ENCODE measurements at places on chromosomes 2 and 18. TPM values are rescaled to one million over a fixed set of nuclear protein-coding genes. Genes with fewer than 3 reads are reported as not detected.

- DNase-seq = peak; percentile 70
Measured at GRCh38 chr2:101080211-101081068, 70.7 kb downstream of the TBC1D8 start.

- DNase-seq = no peak
Measured at GRCh38 chr2:112705575-112705974, 15.2 kb upstream of the NT5DC4 start.

DNA sequence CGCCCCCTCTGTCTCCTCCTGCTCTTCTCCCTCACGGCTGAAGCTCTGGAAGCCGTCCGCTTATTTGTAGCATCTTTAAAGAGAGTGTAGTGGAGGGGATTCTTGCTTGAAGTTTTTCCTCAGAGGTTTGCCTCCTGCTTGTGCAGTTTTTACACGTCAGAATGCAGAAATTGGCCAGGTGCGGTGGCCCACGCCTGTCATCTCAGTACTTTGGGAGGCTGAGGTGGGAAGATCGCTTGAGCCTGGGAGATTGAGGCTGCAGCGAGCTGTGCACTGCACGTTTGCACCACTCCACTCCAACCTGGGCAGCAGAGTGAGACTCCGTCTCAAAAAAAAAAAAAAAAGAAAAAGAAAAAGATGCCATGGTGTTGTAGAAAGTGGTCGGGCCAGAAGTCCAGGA, 69.0 kb downstream of the ITGB1BP1 start:
- DNase-seq = no peak

Gene PLGLB2
- 0.87 TPM for total RNA-seq

Gene SPATA3
- total RNA-seq = not detected

DNA sequence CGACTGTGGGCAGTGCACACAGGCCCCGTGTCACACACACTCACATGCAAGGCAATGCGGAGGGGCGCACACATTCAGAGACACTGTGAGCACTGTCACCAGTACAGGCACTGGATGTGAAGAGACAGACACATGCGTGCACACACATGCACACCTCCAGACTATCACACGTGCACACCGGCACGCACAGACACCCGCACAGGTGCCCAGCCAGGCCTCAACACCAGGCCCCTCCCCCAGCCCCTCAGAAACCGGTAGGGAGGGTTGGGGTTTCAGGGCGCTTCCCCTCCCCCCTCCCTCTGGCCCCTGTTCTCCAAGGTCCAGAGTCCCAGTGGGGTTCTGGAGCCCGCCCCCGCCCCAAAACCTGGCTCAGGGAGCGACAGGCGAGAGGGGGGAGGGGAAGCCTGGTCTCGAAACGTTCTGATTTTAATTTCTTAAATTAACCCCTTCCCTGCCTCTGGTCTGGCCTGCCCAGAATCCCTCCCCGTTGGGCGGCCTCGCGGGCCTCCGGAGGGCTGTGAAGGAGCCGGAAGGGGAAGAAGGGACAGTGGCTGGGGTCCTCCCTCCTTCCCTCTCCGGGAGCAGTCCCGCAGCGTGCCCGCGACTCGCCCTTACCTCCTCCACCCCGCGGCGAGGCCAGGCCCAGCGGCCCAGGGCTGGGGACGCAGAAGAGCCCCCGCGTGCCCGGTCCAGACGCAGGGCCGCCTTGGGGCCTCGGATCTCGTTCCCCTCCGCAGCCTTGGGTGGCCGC, 558 bp downstream of the FBXO41 start:
- DNase-seq = no peak

DNA sequence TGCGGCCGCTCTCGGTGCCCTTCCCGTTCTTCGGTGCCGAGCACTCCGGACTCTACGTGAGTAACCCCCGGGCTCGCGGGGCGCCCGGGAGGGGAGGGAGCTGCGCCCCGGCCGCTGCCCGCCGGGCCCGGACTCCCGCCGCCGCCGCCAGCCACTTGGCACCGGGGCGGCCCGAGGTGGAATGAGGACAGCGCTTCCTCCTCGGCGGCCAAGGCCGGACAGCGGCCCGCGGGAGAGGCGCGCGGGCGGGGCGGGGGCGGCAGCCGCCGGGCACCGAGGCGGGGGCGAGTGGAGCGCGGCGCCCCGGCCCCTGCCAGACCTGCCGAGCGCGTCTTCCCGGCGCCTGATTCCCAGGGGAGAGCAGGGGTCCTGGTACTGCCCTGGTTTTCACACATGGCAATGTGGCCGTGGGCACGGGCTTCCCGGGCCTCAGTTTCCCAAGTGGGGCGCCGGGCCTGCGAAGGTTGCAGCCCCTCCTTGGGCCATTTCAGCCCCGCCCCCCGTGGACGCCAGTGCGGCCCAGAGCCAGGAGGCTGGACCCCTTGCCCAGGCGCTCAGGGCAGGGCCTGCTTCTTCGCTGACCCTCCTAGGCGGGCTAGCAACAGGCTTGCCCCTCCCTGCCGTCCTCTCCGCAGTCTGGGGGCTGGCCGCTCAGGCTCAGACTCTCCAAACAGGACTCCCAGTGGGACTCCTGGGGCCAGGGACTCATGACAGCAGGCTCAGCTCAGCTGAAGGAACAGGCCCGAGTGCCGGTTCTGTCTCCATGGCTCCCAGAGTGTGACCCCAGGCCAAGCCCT, 775 bp downstream of the SNED1 start:
- no peak for DNase-seq

Gene CHST10
- 13.4 TPM for total RNA-seq

Gene ALPI
- total RNA-seq = not detected

GRCh38 chr18:5029592-5029991, 167.5 kb downstream of the AKAIN1 start:
- DNase-seq = no peak

- DNase-seq = no peak
Measured at GRCh38 chr2:70987386-70987785, 7.3 kb downstream of the TEX261 start.

DNA sequence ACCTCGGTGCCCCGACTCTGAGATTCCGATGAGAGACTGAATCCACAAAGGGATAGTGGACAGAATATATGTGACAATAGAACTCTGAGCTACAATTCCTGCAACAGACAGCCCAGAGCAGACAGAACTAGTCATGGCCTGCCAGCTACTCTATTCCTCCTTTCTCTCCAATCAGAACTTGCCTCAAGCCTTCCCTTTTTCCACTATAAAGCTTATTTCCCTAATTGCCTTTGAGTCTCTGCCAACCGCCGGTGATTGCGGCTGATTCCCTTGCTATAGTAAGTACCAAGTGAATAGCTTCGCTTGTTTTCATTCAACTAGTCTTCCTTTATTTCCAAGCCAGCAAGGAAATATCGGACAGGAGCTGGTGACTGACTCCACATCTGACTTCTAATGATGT, 96.8 kb downstream of the DSC3 start:
- no peak for DNase-seq

DNA sequence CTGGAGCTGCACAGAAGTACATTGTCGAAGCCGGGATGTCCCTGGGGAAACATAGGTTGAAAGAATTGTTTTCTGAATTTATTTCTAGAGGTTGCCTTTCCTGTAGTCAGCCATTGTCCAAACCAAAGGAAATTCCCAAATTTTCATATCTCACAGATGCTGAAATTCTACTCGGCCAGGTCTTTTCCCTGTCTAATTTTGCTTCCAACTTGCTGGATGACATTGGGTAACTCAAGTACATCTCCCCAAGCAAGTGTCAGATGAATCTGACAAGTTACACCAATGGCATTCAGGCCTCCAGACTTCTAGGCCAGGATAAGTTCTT, 47.5 kb upstream of the ROCK2 start:
- DNase-seq = no peak

DNA sequence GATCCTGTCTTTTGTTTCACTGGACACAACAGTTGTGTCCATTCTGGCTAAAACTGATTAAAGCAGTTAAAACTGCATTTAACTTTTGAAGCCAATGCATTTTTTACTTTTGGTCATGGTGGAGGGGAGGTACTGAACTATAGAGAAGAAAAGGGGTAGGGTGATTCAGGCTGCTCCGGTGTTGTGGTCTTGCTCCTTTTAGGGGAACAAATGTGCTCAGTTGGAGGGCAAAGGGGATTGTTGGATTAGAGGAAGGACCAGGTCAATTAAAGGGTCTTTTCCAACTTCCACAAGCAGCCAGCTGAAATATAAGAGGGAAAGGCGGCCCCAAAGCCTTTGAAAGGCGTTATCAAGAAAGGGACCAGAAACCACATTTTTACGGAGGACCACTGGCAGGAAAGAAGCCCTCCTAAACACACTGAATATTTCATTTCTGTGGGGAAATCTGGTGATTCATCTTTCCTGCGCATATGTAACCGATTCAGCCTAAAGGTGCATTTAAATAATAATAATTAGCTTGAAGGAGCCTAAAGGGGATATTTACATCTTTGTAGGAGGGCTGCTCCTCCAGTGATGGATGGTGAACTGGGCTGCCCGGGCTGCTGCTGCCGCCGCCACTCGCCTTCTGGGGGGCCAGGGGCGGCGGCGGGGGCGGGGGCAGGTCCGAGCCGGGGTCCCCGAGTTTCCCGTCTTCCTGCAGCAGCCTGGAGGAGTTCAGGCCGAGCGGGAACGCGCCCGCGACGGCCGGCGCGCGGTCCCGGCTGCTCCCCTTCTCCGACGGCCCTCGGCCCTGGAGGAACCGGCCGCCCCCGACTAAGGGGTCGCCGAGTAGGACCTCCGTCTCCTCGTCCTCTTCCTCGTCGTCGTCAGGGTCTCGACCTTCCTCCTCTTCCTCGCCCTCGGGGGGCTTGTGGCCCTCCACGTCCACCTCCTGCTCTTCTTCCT, 5.2 kb downstream of the SKOR2 start:
- DNase-seq = no peak

Gene DUSP28
- 8.3 TPM for total RNA-seq

GRCh38 chr2:127320067-127320466, 26.1 kb upstream of the ERCC3 start:
- DNase-seq = no peak

DNA sequence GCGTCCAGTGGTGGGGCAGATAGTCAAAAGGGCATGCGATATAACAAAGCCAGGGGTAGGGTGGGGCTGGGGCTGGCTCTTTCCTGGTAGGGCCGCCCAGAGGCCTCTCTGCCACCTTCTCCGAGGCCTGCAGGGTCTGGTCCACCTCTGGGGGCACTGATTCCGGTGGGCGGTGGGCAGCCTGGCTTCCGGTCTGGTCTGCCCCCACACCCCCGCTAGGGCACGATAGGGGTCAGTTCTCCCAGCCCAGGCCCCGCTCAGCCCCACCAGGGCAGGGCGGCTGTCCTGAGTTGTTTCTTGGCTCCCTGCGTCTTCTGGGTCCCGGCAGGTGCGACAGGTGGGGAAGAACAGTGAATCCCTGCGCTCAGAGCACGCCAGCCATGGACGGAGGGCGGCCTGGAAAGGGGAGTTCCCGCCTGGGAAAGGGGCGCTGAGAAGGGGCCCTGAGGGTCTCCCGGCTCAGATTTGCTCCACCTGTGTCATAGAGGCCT, 707 bp upstream of the ERFE start:
- DNase-seq = no peak

Gene COLEC11
- 0.44 TPM for total RNA-seq

- DNase-seq = no peak
Measured at GRCh38 chr2:95334916-95335641, 37.9 kb downstream of the KCNIP3 start.

Gene GPAT2
- total RNA-seq = not detected

DNA sequence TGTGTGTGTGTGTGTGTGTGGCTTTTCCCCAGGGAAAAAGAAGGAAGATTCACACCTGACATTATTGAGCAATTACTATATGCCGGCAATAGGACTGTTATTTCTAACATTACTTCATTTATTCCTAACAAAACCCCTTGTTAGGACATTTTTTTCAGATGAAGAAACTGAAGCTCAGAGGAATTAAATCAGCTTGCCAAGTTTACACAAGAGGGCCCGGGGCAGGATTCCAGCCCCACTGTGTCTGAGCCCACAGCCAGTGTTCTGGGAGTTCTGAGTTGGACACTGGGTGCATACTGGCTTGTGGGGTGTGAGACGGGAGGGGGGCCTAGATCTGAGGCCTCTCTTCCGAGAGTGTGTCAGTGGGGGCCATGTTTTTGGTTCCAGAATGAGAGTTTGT, 9.9 kb downstream of the TOGARAM2 start:
- no peak for DNase-seq

DNA sequence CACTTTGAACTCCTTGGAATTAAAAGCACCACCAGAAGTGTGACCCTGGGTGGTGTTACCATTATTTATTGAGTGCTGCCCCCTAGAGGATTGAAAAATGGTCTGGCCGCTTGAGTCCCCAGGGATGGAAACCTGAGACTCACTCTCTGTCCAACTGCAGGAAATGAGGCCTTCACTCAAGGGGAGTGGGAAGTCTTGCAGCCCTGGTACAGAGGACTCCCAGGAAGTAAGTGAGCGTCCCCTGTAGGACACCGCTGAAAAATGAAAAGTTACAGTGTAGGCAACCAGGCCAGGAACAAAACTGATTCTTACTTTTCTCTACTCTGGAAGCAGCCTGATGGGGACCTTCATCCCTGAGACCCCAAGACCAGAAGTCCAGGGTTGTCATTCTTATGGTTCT, 2.2 kb upstream of the NRP2 start:
- peak; percentile 96 for DNase-seq

- no peak for DNase-seq
Measured at GRCh38 chr18:35095983-35096676, 54.9 kb downstream of the MAPRE2 start.

GRCh38 chr2:164073101-164074074, 337.6 kb upstream of the FIGN start:
- DNase-seq = no peak

- DNase-seq = no peak
Measured at GRCh38 chr18:8106603-8107002, 502.6 kb upstream of the RAB12 start.

DNA sequence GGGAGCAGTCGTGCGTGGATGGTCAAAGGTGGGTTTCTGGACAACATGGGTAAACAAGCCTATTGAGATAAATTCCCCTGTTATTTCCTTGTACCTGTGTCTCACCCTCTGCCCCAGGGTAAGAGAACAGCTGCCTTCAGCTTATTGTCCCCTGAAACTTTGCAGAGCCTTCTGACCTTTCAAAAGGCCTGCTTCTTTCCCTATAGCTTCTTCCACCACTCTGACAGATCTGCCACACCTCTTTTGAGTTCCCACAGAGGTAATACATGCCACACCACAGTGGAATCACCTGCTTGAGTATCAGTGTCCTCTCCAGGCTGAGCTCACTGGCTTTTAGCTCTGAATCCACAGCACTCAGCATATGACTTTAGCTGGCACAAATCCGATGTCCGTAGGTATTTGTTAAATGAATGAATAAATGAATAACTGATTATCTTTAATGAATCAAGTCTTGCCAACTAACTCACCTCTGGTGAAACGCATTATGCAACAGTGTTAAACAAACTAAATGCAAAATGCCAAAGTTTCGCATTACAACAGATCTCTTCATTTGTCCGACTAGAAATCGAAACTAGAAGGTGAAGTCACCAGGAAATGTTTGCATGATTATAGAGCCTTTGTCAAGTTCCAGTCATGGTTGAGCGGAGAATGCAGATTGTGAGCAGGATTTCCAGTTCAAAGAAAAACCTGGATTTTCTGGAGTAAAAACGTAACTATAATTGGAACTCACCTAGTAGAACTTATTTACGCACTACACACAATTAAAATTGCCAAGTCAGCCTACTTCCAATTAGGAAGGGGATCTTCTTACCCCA, 16.4 kb downstream of the DYNAP start:
- peak; percentile 87 for DNase-seq

- peak; percentile 77 for DNase-seq
Measured at GRCh38 chr2:133885847-133886246, 317.6 kb upstream of the NCKAP5 start.
